ENCODE measurements at places on chromosomes 3 and 15.
A peak's percentile ranks its signal among the peaks of the same experiment; 100 is the strongest.

- DNase-seq: no peak
Measured at GRCh38 chr3:21794291-21794690, 43.3 kb upstream of the ZNF385D start.

DNA sequence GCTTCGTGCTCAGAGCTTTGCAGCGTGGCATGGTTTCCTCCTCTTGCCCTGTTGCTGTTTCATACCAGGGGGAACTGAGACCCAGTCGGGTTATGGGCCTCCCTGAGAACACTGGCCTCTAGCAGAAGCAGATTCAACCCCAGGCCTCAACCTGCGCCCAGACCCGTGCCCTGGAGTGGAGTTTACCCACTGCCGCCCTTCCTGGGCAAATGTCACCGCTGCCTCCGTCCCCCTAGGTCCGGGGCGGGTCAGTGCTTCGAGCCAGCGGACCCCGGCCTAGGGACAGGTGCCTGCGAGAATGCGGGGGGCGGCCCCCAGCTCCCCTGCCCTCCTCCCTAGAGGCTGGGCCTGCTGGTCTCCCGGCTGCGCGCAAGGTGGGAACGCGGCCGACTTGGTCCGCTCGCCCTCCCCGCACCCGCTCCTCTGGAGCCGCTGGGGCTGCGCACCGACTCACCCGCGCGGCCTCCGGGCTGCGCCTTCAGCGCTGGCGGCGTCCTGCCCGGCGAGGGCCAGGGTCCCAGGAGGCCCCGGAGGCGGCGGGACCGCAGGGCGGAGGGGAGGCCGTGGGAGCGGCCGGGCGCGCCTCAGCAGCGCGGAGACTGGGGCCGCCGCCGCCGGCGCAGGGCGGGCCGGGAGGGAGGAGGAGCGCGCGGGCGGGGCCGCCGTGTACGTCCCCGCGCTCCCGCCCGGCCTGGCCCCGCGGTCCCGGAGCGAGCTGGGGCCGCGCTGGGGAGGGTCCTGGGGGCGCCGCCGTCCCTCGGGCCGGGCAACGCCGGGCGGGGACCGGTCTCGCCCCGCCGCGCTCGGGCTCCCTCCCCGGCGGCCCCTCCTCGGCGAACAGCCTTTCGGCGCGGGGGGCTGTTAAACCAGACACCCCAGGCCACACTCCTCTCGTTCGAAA lies at the start of gene PIGZ:
TSS of gene PIGZ (minus strand) at position 601 of the 901 bp plus-strand sequence. CDS start 16,802 bp downstream, outside the sequence.
- DNase-seq: no peak

DNA sequence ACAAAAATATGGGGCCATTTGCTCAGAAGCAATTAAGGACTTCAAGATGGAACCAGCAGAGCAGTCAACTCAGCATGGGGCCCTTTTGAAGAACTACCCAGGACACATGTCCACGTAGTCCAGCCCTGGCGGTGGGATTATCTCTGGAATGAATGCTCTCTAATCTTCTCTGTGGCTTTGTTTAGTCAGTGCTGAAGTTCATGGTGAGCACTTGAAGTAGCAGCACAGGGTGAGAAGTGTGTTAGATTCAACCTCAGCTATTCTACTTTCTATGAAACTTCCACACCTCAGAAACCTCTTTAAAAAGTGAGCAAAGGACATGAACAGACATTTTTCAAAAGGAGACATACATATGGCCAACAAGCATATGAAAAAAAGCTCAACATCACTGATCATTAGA lies 74.4 kb downstream of the THRB start:
- DNase-seq: no peak

DNA sequence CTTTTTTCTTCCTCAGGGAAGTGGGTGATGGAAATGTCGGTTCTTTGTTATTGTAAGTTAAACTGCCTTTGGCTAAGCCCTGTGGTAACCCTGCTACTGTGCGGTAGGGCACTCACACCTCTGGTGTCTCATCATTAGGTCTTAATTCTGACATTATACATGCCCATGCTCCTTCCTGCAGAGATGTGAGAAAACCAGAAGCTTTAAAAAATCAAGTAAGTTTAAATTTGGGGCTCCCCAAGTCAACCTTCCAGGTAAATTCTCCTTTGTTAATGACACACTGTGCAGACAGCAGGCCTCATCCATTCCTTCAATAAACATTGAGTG lies 155.8 kb downstream of the FAM43A start:
- no peak for DNase-seq

GRCh38 chr3:122857019-122857418 lies 62.1 kb downstream of the SLC49A4 start:
- DNase-seq: peak; percentile 44

- no peak for DNase-seq
Measured at GRCh38 chr3:178520451-178520850, 15.8 kb upstream of the KCNMB2 start.

- no peak for DNase-seq
Measured at GRCh38 chr15:98881526-98882520, 125.8 kb downstream of the PGPEP1L start.

- DNase-seq: no peak
Measured at GRCh38 chr15:90401495-90401894, 13.5 kb downstream of the IQGAP1 start.

- no peak for DNase-seq
Measured at GRCh38 chr3:125003859-125004595, 51.8 kb downstream of the HEG1 start.

DNA sequence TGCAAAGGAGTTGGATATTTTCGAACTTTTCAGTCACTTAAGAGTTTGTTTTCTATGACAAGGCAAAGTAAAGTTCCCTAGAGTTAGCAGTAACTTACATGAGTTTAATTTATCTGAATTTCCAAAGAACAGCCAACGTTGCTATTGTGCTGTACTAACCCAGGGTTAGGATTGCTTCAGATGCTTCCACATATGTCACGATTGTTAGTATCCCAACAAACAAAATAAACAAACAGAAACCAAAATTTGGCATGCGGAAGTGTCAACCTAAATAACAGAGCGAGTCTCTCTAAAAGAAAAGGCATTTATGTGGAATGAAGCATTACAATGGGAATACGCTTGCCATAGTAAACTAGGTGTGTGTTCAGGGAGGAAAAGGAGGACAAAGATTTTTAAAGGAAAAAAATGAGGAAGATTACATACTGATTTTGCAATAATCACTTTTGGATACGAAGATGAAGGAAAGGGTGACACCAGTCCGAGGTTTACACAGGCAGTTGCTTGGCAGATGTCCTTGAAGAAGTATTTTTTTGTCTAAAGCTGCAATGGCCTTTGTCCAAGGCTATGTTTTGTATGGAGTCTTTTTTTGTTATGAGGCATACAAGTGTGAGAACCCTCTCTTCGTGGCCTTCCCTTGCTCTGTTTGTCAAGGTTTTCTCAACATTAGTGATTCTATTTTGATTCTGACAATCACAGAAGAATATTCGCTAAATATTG lies 267.9 kb downstream of the GABRG3 start:
- DNase-seq: no peak

DNA sequence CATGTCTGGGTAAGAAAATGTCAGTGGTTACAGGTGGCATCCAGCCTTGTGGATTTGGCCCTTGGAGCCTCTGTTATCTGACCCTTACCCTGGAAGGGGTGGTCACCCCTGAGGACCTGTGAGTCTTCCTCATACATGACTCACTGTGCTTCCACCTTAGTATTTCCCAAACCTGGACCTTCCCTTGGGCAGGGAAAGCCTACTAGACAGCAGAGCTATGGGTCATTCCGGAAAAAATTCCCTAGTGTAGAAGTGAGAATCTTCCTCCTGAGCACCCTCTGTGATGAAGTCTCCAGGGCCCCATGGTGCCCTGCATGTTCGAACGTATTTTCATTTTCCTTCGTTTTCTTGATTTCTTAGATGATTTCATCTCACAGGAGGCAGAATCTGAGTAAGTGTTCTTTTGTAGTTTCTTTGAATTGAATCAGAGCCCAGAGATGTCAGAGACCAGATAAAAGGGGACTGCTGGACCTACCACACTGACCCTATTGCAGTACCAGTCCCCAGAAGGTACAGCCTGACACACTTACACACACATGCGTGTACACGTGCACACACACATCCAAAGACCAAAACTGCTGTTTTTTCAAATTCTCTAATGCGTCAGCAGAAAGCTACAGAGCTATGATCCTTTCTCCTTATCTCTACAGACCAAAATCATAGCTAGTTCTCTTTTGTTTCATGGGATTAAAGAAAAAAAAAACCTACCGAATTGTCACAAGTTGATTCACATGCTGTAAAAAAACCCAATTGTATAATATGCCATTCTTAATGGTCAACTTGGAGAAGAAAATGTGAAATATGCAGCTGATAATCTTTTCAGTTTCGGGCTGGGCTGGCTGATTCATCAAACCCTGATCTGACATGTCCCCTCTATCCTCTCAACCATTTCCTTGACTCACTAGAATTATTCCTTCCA lies 50.5 kb upstream of the ARHGEF3 start:
- no peak for DNase-seq

- no peak for DNase-seq
Measured at GRCh38 chr15:44712346-44713005, 1.2 kb downstream of the B2M start.

Measured in GM04503 (cell line).